ENCODE measurements at places on chromosomes 13 and 19. TPM values are rescaled to one million over a fixed set of nuclear protein-coding genes. Genes with fewer than 3 reads are reported as not detected.

The PRKCG gene
- 45.4 TPM for total RNA-seq

The TRAPPC5 gene
- 87.3 TPM for total RNA-seq

DNA sequence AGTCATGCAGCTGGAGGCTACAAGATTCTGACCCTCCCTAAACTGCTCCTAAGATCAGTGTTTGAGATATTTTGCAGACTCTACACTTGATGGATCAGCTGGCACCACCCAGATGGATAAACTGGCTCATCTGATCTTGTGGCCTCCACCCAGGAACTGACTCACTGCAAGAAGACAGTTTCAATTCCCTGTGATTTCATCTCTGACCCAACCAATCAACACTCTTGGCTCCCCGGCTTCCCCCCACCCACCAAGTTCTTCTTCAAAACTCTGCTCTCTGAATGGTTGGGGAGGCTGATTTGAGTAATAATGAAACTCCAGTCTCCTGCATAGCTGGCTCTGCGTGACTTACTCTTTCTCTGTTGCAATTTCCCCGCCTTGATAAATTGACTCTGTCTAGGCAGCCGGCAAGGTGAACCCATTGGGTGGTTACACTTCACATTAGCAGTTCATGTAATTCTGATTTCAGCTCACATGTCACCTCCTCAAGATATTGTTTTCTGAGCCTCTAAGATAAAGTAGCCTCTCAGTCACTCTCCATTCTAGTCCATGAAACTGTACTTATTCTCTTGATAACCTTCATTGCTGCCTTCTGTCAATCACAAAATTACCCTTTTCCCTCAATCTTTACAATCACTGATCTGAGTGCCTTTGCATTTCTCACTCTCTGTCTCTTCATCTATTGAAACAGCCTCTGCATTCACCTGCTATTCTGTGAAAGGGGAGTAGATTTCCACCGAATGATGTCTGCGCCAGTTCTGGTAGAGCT is 9.9 kb upstream of the FPR3 start:
- no peak for DNase-seq

DNA sequence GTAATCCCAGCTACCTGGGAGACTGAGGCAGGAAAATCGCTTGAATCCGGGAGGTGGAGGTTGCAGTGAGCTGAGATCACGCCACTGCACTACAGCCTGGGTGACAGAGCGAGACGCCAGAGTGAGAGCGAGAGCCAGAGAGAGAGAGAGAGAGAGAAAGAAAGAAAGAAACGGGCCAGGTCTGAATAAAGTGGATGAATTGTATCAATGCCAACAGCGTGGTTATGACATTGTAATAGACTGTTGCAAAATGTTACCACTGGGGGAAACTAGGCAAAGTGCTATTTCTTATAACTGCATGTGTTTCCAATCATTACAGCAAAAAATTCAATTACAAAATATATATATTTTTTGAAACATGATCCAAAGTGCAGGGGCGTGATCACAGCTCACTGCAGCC is 11.8 kb upstream of the BTBD2 start:
- DNase-seq: no peak

DNA sequence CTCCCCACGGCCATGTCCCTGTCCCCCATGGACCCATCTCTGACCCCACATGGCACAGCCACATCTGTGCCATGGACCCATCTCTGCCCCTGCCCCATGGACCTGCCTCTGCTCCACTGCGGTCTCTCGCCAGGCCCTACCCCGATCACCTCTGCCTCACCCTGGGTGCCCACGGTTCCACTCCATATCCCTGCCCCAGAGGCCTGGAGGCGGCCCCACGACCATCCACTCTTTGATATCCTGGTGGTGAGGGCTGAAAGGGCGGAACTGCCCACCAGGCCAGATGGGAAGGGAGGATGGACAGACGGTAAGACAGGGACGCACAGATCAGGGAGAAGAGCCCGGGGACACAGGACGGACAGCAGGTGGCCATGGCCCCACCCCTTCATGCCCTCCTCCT is 327 bp downstream of the PTGER1 start:
- no peak for DNase-seq

GRCh38 chr19:50416034-50416977 is 2.4 kb upstream of the SPIB start:
- no peak for DNase-seq

Measured in Calu3 (cell line).